ENCODE measurements at places on chromosomes 6 and 20.

- no peak for DNase-seq
Measured at GRCh38 chr20:48823960-48824498, 3.8 kb downstream of the PREX1 start.

GRCh38 chr20:53444401-53445149 is 149.1 kb downstream of the ZNF217 start:
- no peak for DNase-seq

DNA sequence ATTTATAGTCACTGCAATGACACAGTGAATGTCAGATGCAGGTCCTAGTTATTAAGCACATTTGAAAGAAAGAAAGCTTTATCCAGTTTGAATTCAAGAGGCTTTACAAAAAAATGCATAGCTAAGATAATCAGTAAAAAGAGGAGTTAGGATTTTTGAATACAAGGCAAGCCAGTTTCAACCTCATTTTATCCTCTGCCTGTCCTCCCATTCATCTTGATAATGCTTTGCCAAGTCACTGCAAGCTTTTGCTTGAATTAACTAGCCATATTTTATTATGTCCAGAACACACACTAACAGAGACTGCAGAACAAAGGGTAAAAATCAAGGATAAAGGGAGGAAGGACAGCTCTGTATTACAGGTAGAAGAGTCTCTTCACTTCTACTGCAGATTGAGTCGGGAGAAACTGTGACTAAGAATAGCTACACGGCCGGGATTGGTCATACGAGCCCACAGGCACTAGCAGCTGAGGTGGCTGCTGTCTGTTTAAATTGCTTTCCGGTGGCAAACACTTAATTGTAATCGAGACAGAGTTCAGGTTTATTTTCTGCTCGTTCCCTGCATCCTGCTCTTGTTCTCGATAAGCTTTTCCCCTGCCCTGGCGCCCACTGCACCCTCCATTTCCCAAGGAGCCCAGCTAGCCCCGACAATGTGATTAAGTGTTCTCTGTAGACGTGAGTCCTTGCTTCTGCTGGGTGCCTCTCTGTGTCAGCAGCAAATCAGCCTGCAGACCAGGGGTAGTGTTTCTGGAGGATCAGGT is 30.5 kb upstream of the AKAP12 start:
- no peak for DNase-seq

DNA sequence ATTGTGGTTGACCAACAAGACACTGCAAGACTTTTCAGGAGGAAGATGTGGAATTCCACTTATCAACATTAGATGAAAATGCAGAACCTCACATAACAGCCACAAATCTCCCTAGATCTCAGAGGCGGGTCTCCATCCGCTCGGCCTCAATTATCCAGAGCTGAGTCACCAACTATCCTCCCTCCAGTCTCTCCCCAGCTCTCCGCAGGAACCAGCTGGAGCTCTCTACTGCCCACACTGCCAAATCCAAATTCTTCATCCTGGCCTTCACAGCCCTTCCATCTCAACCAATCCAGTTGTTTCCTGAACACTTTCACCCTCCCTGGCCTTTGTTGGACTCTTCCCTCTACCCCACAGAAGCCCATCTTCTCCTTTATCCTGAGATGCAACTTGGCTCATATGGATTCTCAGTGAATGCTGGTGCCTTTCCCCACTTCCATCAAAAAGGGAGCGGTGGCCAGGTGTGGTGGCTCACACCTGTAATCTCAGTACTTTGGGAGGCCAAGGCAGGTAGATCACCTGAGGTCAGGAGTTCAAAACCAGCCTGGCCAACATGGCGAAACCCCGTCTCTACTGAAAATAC is 3.5 kb upstream of the TGIF2 start:
- DNase-seq = no peak

DNA sequence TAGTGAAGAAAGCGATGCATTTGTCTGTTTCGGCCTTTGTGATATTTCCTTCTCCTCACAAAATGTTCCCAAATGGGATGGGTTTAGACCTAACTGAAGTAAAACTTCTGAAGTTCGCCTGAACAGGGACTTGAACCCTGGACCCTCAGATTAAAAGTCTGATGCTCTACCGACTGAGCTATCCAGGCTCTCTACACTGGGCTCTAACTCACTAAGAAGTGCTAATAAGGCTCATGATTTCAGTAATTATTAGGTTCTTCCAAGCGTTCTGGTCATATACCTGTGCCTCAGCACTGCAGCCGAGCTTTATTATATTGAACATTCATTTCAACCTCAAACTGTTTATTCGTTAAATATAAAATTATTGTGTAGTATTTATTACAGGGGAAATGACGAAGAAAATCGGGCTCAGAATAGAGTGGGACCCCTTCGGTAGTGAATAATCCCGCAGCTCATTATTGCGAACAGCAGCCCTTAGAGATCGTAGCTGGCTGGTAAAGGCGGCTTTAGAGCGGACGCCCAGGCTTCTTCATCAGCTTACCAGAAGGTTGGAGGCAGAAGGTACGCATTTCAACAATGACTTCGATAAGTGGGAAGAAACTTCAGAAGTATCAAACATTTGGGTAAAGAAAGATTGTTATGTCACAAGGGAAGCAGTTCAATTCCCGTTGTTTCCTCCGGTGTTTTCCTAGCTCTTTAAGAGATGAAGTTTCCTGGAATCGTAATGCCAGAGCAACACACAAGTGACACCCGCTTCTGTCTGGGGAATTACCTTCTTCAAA is 119.0 kb upstream of the ZNF184 start:
- no peak for DNase-seq

DNA sequence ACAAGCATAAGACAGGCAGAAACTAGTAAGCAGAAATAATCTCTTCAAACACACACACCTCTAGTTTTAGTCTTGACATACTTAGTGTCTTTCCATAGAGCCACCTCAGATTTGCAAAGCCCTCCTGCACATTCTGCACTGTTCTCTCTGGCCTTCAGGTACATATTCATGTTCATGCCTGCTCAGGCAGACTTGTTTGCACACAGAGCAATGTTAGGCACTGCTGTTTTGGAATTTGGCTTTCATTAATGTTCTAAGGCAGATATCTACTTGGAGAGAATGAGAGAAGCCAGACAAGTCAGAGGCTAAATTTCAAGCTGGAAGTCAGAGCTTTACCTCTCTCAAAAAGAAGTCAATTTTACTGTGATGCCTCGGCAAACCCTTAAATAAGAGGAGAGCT is 21.3 kb upstream of the DST start:
- no peak for DNase-seq

DNA sequence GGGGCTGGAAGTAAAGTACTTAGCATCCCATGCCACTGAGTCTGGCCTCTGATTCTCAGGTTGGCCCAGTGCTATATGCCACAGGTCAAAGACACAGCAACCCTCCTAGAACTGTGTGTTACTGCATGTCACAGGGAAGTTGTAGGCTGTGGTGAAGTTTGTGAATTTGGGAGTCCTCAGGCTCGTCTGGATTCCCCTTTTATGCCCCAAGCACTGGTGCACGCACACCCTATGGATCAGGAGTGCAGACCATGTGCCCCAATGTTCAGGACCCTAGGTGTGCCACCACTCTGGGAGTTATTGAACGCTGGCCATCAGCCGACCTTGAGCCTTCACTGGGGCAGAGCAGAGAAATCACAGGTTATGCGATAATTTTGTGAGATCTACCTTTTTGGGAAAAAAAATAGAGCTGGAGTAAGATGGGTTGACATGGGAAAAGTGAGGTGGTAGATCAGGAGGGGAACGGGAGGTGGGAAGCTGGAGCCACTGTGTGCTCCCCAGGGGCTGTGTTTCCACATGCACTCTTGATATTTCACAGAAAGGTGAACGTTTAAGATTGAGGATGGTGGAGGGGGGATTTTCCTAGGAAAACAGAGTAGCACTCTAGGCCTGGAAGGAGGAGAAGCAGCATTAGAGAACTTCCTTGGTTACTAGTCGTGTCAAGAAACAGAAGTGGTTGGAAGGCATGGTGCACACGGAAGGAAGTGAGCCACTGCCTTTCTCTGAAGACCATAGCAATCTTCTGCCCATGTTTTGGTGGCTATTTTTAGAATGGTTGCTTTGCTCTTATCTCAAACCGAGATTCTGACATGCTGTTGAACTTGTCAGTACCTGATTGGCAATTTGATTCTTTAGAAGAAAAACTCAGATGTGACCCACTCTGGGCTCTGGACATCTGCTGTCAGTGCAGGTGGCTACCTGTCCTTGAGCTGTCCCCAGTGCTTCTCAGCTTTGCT is 44.1 kb downstream of the DUSP22 start:
- DNase-seq = no peak

GRCh38 chr20:25465243-25466135 is 58.0 kb downstream of the GINS1 start:
- DNase-seq = no peak

DNA sequence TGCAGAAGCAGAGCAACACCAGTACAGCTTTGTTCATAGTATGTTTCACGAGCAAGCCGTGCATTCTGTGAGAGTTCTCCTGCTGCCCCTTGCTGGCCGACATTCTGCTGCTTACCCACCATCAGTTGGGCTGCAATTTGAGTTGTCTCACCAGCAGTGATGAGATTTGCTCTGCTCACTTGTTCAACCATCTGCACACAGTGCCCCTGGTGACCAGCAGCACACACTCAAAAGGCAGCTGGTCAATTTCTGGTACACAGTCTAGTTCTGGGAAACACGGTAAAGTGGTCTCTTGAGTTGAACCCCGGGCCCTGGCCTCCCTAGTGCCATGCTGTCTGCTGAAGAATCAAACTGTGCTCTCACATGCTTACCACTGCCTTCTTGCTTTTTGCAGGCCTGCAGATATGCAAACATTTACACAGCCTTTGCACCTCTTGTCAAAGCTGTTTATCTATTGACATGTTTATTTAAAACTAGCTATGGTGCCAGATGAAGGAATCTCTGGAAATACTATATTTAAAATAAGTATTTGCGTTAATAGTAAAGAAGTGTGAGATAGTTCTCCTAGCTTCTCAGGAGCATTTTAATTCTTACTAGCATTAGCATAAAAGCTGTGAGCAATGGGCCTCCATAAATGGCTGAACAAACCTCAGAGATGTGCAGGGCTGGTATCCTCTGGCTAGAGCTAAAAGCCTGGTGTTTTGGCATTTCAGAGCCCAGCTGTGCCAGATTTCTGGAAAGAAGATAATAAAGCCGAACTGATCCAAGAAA is 234.3 kb downstream of the ARHGAP18 start:
- DNase-seq = no peak

- no peak for DNase-seq
Measured at GRCh38 chr20:44494266-44494665, 18.6 kb downstream of the TTPAL start.

- no peak for DNase-seq
Measured at GRCh38 chr20:50020288-50020687, 37.5 kb downstream of the SNAI1 start.

DNA sequence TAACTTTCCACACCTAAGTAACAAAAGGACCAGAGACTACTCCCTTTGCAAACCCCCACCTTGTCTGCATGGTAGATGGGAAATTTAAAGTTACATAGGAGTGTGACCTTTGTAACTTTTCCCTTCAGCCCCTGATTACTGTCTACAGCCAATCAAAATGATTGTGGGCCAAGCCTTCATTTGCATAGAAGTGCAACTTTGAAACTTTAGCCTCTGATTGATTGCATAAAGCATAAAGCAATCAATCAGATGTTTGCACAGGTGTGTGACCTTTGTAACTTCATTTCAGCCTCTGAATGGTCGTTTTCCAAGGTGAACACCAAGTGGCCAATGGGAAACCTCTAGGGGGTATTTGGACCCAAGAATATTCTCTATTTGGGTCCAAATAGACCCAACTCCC is 46.1 kb downstream of the PRKN start:
- DNase-seq = no peak

- DNase-seq = no peak
Measured at GRCh38 chr6:34332251-34333198, 59.9 kb downstream of the NUDT3 start.

DNA sequence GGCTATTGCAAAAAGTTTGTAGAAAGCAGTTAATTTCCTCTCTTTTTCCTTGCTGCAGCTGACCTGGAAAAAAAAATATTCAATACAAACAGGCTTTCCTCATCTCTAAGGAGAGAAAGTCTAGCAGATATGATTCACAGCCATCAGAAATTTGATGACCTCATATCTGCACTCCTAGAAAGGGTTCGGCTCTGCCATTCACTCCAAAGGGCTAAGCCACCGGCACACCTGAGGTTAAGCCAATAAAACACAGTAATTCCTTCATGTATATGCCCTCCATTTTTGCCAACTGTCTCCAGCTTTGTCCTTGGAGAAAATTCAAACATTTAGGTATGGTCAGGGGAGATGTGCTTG is 18.7 kb upstream of the LY86 start:
- no peak for DNase-seq

- DNase-seq = no peak
Measured at GRCh38 chr6:151044465-151045441, 179.3 kb downstream of the MTHFD1L start.

DNA sequence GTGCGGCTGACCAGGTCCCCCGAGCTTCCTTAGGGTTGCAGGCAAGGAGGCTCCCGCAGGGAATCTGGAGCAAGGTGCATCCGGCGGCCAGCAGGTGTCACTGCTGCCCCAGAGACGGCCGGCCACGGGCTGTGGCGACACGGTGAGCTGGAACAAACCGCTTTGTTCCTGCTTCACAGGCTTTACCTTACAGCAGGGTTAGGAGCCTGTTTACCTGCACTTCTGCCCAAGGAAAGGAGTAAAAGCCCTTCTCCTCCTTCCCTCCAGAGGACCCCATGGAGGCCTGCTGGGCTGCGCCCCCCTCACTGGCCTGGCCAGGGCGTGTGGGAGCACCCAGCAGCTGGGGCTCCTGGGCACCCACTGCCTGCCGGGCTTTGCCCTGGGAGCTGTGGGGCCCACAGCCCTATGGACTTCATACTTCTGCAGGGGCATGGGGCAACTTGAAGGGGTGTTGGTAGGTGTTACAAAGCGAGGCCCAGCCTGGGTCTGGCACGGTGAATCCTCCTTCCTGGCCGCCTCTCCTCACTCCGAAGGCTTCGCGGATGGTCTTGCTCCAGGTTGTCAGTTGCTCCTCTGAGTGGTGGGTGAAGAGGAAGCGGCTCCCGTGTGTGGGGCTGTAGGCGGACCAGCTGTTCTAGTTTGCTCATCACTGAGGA is 88.4 kb downstream of the CDC5L start:
- DNase-seq = peak; percentile 55

- DNase-seq = no peak
Measured at GRCh38 chr6:37625591-37626374, 71.9 kb downstream of the MDGA1 start.

GRCh38 chr6:166105341-166106075 is 62.1 kb downstream of the TBXT start:
- no peak for DNase-seq

GRCh38 chr20:32789896-32790750 is 27.9 kb downstream of the DNMT3B start:
- DNase-seq = peak; percentile 71

GRCh38 chr6:110532431-110532830 is 56.0 kb upstream of the SLC22A16 start:
- DNase-seq = no peak

- DNase-seq = no peak
Measured at GRCh38 chr6:33428224-33428965, 8.5 kb downstream of the SYNGAP1 start.

Measured in T-cell (primary cell).